ENCODE measurements at places on chromosomes 11 and 22.

DNA sequence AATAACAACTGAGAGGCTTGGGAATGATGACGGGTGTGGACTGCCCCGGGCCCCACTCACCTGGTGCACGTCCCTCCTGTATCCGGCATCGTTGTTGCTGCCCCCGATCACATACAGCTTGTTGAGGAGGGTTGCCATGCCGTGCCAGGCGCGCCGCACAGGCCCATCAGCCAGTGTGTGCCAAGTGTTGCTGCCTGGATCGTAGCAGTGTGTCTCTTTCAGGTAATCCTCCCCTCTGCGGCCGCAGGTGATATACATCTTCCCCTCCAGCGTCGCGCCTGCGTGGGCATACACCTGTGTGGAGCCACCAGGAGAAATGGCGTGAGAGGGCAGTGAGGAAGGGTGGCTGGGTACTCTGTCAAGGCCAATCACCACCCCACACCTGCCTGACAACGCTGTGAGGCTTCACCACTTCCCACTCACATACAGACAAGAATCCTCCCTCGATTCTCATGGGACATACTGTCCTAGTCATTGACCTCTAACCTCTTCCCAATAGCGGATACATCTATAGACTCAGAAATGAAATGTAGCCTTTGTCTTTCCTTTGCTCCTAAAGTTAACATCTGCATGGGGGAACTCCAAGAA lies 8.9 kb upstream of the SCARF2 start:
- no peak for DNase-seq

- no peak for DNase-seq
These were observed 579 bp upstream of the CABP7 start for GRCh38 chr22:29718949-29719898.

- DNase-seq = no peak
These were observed 38.2 kb upstream of the PAMR1 start for GRCh38 chr11:35563484-35564244.

DNA sequence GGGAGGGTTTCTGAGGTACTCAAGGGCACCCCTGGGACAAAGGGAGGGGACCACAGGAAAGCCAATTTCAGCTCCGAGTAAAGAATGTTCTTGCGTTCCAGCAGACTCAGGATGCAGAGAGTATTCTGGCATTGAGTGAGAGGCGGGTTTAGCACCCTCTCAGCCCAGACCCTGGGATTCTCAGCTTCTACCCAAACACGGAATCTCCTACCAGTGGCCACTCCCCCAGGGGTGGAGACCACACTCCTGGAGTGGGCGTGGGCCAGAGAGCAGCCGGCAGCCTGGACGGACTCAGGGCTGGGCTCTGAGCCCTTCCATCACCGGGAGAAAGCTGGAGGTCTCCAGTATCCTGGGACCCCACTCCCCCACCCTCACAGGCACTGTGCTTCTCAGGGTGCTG lies 26.1 kb upstream of the TTLL12 start:
- no peak for DNase-seq

GRCh38 chr22:36830601-36831000 lies 13.8 kb upstream of the PVALB start:
- DNase-seq = no peak

DNA sequence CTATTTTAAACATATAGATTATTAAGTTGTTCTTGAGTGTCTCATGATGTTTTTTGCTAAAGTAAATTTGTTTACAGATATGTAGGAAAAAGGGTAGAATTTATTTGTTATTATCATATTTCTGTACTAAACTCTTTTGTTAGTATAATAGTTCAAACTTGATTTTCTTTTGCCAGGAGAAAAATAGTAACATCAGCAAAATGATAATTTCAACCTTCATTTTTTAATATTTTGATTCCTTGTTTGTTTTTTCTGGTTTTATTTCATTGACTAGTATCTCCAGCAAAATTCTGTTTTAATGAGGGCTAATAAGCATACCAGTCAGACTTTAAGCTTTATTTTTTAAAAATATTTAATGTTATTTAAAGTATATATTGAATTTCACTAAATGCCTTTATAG lies 4.0 kb downstream of the OR1S1 start:
- no peak for DNase-seq

GRCh38 chr11:81030186-81030585 lies 1589.4 kb upstream of the TENM4 start:
- no peak for DNase-seq

GRCh38 chr11:9962722-9963121 lies 298.8 kb downstream of the SWAP70 start:
- no peak for DNase-seq

DNA sequence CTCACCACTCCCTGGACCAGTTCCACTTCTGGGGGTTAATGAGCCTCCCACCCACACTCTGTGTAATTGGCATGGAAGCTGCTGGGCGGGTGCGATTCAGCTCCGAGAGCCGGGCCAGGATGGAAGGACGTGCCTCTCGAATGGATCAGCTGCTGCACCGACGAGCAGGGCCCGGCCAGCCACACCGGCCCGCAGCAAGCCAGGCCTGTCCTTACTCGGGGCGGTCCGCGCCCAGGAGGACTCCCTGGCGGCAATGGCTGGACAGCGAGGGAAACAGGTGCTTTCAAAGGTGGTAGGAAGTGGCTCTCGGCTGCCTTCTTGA lies 4.3 kb upstream of the SHISAL1 start:
- no peak for DNase-seq

DNA sequence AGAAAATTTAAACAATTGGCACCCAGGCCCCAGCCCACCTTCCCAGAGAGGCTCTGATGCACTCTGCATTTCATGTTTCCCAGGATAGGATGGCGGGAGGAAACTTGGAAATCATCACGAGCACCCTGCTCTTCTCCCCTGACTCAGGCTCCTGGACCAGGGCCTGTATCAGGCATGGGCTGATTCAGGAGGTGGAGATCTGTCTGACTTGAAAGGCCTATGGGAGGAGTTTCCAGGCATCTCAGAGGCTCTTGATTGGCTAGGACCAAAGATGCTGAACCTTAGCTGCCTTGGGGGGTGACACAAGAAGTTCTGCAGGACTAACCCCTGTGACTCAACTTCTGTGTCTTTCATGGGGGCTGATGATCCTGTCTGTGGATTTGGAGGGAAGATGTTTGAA lies 106.2 kb downstream of the PKNOX2 start:
- no peak for DNase-seq

DNA sequence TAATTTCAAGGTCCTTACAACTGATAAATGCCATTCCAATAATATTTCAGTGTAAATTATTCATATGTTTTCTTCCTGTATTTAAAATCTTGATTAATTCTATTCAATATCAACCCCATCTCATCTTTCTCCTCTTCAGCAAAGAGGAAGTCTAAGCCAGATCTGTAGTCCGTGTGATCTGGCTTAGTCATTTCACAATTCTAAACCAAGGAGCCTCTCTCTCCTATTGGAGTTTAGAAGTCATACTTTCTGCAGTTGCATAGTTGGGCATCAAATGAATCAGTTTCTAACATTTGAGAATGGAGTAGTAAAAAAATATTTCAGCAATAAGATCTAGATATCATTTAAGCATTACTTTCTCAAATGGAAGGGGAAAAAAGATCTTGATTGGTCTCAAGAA lies 354.9 kb downstream of the JRKL start:
- no peak for DNase-seq

DNA sequence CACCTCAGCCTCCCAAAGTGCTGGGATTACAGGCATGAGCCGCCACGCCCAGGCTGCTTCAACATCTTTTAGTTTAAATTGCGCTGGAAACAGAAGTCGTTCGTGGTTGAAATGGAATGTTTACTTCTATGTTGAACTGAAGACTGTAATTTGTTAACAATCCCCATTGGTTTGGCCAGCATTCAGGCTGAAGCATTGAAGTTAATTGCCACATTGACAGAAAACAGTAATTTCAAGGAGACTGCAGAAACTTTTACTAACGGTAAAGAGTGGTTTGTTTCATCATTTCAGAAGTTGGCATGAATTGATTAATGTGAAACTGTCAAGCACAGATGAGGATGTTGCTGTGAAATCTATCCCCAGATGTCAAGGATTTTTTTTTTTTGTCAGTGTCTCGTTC lies 14.2 kb downstream of the AP5B1 start:
- DNase-seq = no peak

- DNase-seq = no peak
These were observed 73.3 kb downstream of the MYO7A start for GRCh38 chr11:77201370-77201769.

DNA sequence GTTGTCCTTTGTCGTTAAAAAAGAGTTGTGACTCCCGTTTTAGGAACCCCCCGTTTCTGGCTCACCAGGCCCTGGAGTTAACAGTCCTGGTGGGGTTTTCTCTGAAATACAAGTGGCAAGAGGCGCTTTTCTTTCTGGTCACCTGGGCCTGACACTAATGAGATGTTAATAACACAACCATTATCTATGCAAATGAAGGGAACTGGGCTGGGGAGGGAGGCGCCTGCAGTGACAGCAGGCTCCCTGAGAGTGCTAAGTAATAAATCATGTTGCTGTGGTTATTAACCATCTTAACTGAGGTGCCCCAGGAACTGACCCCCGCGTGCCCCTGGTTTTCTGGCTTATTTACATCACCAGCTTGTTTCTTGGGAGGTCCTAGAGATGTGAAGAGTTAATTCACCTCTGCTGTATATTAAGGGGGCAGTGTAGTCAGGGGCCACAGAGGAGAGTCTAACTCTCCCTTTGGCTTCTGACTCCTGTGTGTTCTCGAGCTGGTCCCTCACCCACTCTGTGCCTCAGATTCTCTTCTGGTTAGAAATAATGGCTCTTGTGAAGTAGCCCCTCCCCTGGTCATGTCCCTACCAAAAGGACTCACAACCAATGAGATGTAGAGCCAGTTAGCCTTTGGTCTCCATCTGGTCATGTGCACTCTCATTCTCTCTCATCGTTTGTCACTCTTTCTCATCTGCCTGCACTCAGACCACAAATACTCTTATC lies 276.6 kb upstream of the CADM1 start:
- no peak for DNase-seq

- DNase-seq = no peak
These were observed 66.6 kb downstream of the ATXN10 start for GRCh38 chr22:45738206-45738605.

DNA sequence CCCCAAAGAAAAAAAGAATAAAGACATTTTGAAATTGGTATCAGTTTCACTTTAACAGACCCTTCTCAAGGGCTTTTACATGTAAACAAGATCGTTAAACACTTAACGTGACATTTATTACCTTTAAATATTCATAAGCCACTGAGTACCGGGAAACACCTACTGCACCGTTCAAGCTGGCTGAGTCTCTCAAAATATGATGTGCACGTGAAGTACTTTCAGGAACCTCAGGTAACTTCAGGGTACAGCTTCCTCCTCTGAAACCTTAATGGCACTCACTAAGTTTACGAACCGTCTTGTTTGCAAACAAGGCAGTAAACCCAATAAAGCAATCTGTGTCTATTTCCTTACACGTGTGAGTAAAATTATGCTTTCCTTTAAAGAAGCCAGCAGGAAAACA lies 105.5 kb upstream of the TENM4 start:
- no peak for DNase-seq

GRCh38 chr11:134901955-134902918 lies 490.2 kb upstream of the B3GAT1 start:
- DNase-seq = no peak

GRCh38 chr22:29106839-29107238 lies 34.0 kb downstream of the KREMEN1 start:
- DNase-seq = no peak

DNA sequence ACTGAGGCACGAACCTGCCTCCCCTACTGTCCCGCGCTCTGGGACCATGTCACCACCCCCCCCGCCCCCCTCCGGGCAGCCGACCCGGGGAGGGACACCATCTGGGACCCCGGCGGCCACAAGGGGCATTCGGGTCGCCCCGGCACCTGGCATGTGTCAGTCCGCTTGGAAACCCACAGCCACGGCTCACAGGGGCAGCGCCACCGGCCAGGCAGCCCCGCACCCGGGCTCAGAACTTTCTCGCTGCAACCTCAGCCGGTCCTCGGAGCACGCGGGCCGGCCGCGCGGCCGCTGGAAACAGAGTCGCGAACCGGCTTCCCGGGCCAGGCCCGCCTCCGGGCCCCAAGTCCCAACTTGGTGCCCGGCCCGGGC lies 159.9 kb upstream of the GRK3 start:
- no peak for DNase-seq

DNA sequence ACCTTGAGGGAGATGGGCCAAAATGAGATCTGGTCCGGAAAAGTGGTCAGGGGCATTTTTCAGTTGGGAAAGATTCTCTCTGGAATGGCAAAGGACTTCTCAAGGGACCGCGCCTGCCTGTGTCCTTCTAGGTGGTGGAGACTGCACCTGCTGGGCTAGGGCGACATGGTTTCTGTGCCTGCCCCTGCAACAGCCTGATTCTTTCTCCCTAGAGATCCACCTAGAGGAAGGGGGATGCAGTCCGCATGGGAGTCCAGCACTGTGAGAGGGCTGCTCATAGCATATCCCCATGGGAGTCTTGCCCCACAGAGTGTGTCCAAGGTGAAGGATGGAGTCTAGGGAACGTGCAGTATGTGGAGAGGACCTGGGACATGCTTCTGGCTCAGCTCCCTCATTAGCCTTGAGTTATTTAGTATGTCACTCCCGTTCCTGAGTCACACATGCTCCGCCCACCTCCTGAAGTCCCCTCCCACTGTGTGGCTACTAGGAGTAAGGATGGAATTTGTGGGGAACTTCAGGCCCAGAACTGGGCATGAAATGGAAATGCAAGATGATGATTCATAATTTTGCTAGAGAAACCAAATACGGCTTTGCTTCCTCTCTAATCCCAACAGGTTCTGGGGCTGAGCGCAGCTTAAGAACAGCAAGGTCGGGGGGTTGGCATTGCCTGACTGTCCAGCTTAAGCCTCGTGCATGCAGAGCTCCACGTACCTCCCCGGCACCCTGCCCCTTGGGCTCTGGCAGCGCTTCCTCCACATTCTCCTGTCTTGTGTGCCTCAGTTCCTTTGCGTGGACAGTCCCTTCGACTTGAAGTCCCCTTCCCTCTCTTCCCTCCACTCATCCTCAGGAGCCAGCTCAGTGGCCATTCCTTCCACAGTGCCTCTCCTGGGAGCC lies 35.0 kb downstream of the GRIK4 start:
- DNase-seq = no peak

DNA sequence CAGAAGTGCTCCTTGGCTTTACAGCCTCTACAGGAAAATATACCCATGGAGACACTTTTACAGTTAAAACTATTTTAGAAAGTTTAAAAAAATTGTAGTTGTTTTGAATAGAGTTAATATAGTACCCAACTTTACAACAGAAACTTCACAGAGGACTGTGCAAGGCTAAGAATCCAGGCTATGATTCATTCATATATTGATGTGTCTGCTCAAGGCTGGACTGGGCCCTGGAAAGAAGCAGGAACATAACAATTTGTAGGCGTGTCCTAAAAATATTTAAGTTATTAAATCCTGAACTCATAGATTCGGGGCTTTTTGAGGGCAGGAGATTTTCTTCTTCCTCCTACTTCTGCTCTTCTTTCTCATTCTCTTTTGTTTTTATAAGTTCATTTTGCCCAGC lies 291.5 kb upstream of the CCDC179 start:
- no peak for DNase-seq
